Activated T-helper 1 cell treated with anti-CD3 and anti-CD28 coated beads, Interleukin-12 subunit alpha, Interleukin-12 subunit beta, Interleukin-2, Interleukin-4 antibody, amounts not matched to agents 30 ng/mL and 10 ng/mL and 1 ng/mL, durations not matched to agents 14 hours and 24 hours and 36 hours (primary cell): ENCODE measurements at places on chromosomes 6 and 20.

GRCh38 chr6:108616973-108617372, 56.3 kb downstream of the FOXO3 start:
- no peak for DNase-seq

DNA sequence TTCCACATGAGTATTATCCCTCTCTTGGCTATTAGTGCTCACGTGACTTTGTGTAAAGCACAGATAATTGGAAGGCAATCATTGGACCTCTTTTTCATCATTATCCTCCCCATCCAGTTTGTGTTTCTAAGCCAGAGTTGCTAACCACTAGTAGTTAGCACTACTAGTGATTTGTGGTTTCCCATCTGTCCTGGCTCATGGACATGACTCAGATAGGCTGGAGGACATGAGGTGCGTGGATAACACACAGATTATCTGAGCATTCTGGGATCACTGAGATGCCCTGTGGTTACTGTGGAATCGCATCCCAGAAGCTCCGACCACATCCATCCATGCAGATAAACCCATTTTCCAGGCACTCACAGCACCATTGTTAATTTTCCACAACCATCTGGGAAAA, 123.8 kb upstream of the NAA20 start:
- no peak for DNase-seq

DNA sequence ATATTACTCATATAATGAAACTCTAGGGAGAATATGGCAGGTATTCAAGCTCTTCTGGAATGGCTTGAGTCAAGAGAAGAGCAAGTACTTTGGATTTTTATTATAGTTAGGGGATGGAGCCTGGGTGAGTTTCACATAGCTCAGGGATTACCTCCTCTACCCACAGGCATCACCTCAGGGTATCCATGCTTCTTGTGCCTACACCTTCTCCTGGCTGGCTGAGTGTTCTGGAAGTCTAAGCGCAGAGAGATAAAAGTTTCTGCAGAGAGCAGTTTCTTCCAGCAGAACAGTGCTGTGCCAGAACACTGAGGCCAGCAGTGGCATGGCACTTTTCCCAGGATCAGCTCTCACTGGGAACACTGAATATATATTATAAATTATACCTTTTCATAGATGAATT, 199.7 kb upstream of the KCNQ5 start:
- no peak for DNase-seq

DNA sequence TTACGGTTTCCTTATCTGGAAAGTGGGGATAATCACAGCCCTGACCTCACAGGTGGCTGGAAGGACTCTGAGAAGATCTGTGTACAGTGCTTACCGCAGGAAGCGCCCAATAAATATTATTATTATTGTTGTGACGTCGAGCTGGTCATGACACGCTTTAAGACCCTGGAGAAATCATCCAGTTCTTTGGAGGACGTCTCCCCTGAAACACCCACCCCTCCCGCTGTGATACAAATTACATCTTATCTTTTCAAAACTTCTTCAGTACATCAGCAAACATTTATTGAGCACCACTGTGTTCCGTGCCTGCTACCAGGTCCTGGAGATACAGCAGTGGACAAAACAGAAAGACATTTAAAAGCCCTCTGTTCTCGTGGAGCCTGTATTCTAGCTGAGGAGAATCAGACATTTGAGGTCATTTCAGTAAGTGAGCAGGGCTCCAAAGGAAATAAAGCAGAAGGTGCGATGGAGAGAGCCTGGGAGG, 118.7 kb downstream of the CEBPB start:
- no peak for DNase-seq

GRCh38 chr20:53488775-53489272, 104.8 kb downstream of the ZNF217 start:
- no peak for DNase-seq

DNA sequence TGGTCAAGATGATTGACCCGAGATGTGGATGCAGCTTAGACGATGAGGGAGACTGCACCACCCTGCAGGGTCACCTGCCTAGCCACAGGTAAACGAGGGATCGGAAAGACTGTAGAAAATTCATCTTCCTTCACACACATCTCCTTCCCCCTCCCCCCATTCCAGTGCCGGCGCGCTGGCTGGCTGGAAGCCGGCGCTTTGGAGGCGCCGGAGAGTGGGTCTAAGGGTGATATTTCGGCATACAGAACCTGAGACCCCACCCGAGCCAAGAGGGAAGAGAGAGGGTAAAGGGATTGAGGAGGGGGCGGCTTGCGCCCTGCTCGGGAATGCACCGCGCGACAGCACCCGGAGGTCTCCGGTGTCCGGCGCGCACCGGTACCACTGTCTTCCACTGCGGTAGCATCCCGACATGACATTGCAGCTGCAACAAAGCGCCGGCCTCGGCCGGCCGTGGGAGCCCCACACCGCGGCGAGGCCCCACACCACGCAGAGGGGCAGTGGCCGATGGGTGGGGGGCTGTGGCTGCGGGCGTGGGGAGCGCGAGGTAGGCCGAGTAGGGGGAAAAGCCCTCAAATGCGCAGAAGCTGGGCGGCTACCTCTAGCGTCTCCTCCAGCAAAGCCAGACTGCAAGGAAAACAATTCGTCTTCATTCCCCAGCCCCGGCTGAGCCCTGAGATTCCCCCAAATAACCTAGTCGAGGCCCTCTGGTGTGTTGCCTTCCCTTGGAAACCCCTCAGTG, 984 bp downstream of the TNFRSF21 start:
- no peak for DNase-seq

DNA sequence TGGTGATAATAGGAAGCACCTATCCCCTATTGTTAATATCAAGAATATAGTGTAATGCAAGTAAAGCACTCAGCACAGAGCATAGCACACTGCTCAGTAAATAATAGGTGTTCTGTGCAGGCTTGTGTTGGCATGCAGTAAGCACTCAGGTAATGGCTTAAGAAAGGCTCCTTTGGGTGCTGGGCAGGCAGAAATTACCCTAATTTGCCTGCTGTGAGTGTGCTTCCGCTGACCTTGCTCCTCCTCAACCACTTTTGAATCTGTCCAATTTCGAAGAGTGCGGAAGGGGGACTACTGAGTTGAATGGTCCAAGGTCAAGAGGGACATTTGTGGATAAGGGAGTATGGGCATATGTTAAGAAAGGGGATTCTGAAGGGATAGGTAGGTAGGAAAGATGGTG, 15.4 kb downstream of the SRSF3 start:
- no peak for DNase-seq

DNA sequence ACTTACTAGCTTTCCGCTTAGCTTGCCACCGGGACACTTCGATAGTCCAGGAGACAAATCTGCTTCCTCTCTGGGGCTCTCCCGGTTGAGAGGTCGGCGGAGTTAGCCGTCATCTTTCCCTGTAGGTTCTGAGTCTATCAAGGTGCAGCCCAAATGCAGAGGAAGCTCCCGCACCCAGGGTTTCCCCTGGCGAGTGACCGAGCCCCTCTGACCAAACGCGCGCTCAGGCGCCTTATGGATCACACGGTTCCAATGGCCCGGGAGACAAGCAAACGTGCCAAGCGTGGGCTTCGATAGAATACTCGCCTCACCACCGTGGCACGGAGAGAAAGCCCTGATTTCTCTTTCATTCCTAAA, 15.8 kb upstream of the FOXC1 start:
- no peak for DNase-seq

DNA sequence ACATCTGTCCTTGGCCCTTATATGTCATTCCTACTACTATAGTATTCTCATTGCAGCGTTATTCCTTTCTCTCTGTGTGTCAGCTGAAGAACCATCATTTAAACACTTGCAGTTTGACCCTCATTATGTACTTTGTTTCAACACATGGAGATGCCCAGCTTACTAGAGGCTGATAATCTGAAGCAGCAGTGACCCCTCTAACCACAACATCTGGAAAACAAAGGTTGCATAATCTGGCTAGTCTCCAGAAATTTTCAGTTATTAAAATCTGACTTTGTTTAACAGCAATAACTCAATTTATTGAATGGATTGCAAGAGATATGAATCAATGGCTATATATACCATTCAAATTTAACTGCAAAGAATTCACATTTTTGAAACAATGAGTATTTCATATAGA, 6.6 kb upstream of the PHIP start:
- no peak for DNase-seq

DNA sequence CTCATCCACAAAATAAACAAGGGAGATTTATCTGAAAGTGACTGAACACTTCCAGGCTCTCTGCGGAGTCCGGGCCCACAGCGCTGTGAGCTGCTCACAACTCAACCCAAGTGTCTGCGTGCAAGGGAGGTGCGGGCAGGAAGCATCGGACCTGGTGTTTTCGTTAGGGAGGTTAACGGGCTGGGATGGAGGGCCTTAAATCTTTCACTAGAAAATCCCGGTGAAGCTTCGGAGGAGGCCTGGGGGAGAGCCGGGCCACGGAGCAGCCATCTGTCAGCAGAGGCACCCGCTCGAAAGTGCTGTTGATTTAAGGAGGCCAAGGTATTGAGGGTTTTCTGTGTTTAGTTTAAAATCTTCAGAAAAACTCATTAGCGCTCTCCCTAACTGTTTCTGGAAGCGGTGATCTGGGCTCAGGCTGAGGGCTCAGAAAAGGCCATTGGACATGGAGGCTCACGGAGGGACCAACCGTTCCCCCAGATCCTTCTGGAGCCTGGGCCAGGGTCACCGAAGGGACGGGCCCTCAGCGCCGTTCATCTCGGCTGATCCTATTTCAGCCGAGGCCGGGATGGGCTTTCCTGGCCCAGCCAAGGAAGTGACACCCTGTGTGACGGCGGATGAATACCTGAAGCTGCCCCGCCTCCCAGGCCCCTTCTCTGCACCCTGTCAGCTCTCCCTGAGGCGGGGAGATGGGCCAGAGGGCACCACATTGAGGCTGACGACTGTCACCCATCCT, 20.7 kb downstream of the GATA5 start:
- DNase-seq: no peak

GRCh38 chr6:89404512-89404911, 7.6 kb downstream of the RRAGD start:
- DNase-seq: no peak

DNA sequence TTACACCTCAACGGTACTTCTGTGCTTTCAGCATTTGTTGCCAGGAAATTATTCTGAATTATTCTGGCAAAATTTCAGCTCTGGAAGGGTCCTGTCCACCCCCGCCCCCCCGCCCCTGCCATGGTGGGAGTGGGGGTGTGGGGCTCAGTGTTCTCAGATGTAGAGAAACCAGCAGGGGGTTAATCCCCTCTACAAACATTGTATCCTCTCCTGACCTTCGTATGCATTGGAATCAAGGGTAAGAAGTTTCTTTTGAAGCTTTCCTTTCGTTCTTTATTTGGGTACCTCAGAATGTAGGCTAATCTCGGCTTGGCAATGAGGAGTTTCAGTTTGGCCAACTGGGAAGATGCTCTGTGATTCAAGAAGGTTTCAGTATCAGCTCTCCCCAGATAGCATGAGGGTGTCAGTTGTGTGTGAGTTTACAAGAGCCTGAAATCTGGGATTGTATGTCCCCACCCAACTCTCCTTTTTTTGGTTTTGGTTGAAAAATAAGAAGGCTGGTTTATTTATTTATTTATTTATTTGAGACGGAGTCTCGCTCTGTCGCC, 25.5 kb upstream of the OLIG3 start:
- DNase-seq: no peak

DNA sequence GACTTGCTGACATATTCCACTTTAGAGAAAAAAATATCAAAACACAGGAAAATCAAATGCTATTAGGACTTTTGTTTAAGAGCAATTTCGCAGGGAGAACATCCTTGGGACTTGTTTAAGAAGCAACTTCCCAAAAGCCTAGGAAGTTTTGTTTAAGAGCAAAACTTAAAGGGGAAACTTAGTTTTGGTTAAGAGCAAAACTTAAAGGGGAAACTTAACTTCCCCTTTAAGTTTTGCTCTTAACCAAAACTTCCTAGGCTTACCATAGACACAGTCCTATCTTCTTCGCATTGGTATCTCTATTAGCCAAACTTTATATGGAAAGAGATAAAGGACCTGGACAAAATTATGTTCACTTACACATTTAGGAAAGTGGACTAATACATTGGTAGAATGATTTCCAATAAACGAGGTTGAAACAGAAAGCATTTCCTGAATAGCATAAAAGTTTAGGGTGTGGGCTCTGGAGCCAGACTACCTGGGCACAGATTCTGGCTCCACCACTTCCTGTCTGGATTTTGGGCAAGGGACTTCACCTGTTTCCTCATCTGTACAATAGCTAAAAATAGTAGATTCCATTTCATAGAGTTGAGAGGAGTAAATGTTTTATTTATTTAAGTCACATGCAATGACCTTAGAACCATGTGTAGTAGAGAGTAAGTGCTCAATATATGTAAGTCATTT, 15.7 kb downstream of the PAQR8 start:
- no peak for DNase-seq

DNA sequence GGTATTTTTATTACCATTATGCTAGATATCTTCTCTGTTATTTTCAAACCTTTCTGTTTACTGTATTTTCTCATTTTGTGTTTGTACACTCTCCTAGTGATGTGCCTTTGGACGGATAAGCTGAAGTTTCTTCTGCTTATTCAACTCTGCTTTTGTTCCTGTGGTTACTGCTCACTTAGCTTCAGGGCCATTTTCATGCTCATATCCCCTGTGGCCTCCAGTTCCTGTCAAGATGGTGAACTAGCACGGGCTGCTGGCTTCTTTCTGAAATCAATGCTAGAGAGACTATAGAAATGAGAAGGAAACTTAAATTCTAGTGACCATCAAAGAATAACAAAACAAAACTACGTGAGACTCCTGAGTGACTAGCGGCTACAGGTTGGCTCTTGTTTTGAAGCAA, 6.8 kb upstream of the CST8 start:
- no peak for DNase-seq

DNA sequence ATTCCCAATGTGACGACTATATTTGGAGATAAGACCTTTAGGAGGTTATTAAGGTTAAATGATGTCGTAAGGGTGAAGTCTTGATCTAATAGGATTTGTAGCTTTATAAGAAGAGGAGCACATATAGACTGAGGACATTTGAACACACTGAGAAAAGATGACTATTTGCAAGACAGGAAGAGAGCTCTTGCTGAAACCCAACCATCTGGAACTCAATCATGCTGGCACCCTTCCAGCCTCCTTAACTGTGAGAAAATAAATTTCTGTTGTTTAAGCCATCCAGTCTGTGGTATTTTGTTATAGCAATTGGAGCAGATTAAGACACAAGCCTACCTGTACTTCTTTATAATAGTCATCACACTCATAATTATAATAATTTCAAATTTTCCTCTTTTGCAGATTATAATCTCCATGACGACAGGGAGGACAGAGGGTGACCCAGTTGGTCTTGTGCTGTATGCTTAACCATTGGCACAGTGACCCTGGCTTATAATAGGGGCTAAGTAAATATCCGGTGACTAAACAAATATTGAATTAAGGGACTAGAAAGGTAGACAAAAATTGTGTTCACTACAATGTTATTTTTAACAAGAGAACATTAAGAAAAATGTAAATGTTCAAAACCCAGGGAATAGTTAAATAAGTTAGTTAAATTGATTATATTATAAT, 206.4 kb upstream of the HDDC2 start:
- DNase-seq: no peak

GRCh38 chr20:10447028-10447427, 11.9 kb downstream of the SLX4IP start:
- DNase-seq: peak; percentile 27

GRCh38 chr6:144195671-144196270, 45.5 kb downstream of the STX11 start:
- no peak for DNase-seq
